ENCODE measurements at places on chromosomes 1 and 21.

GRCh38 chr1:60665311-60665710, 417.1 kb upstream of the NFIA start:
- DNase-seq: no peak

DNA sequence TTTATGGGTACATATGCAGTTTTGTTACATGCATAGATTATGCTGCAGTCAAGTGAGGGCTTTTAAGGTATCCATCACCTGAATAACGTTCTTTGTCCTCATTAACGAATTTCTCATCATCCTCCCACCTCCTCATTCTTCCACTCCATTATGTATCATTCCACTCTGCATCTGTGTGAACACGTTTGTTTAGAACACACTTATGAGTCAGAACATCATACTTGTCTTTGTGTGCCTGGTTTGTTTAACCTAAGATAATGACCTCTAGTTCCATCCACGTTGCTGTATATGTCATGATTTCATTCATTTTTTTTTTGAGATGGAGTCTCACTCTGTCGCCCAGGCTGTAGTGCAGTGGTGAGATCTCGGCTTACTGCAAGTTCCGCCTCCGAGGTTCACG, 6.7 kb upstream of the MPC2 start:
- no peak for DNase-seq

GRCh38 chr1:19450811-19451515, 34.4 kb downstream of the CAPZB start:
- DNase-seq: no peak

- no peak for DNase-seq
These were observed 214.3 kb downstream of the PTPRU start for GRCh38 chr1:29450591-29450990.

DNA sequence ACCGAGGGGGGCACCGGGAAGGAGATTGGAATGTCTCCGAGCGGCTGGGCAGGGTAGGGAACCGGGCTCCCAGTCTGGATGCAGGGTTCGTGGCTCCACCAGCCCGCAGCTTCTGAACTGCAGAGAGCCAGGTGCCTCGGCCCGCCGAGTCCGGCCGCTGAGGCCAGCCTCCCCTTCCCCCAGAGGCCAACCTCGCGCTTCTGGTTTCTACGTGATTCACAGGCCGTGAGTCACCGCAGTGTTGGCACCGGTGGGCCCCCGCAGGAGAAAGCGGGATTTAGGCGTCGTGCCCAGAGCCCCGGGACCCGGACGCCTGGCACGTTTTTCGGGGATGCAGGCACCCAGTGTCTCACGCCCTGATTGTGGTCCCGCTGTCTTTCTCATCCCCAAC, 458 bp downstream of the CRABP2 start:
- no peak for DNase-seq

DNA sequence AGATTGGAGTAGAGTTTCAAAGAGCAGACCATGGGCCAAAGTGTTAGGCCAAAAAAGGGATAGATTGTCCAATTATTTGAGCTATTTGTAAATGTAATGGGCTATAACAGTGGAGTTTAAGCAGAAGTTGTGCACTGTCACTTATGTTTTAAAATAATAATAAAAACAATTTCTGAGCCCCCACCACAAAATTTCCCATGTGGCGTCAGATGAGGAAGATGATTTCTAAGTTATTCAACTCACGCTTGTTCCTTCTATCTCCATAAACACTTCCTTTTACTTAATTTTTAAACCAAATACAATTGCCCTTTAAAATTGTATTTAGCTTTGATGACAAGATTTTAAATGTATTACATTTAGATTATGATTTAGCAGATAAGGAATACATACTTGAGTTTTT, 330.0 kb downstream of the PTPRC start:
- no peak for DNase-seq

GRCh38 chr1:32612189-32612881, 38.0 kb downstream of the ZBTB8OS start:
- DNase-seq: peak; percentile 10

DNA sequence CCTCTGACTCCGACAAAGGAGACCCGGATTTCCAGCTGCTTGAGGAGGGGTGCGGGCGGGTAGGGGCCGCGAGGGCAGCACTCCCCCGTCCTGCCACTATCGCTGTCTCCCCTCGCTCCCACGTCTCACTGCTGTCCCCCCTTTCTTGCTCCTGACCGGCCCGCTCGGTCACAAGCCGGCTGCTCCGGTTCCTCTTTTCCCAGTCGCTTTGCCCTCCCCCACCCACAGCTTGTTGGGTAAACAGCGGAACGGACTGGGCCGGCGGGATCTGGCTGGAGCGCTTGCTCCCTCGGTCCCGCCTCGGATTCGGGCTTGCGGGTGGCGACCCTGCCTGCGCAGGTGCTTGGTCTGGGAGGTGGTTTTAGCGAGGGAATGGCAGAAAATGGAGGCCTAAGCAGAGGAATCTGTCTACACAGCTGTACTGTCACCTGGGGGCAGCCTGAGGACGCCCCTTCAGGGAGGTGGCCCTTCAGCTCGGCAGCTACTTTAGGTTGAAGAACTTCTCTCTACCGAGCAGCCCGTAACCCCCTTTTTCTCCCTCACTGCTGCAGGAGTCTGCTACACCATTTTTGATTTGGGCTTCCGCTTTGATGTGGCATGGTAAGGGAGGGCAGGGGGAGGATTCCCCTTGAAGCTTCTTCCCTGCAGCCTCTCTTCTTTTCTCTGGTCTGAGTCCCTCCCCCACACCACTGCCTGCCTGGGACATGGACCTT, 645 bp downstream of the ATP6V0B start:
- no peak for DNase-seq

DNA sequence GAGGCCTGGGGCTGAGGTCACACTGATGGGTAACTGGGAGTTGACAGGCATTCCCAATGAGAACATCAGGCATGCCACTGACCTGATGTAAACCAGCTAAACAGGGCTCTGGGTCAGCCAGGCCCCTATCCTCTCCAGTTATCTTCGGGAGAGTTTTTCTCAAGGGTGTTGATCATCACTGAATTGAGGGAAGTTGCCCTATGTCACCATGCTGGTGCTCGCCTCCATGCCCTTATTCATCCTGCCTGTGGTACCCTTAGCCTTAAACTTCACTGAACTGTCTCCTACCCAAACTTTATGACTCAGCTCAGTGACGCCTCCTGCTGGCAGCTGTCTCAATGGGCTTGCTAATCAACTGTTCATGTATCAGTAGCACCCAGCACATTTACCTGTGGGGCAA, 80.7 kb upstream of the TNR start:
- no peak for DNase-seq

- DNase-seq: no peak
These were observed 265.1 kb upstream of the CAMK1G start for GRCh38 chr1:209318181-209319056.

GRCh38 chr1:2606396-2606880, 19.9 kb downstream of the PRXL2B start:
- DNase-seq: no peak

DNA sequence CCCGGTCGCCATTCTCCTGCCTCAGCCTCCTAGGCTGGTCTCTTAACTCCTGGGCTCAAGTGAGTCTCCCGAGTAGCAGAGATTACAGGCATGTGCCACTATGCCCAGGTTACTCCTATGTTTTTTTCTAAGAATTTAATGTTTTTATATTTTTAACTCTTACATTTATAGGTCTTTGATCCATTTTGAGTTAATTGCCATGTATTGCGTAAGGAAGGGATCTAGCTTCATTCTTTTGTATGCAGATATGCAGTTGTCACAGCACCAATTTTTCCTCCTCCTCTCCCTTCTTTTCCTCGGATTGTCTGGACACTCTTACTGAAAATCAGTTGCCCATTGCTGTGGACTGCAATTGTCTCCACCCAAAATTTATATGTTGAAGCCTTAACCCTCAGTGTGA, 11.5 kb downstream of the BTBD8 start:
- DNase-seq: no peak

DNA sequence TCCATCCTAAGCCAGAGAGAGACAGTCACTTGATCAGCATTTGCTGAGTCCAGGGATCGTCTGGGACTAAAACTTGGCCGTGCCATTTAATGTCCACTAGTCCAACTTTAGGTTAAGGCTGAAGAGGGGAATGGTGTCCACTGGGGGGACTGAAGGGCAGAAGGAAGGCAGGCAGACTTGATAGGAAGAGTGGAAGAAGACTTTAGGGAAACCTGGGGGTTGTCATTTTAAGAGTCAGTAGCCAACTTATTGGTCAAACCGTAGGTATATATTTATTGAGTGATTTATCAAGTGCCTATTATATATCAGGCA, 1.3 kb upstream of the LMOD1 start:
- no peak for DNase-seq

DNA sequence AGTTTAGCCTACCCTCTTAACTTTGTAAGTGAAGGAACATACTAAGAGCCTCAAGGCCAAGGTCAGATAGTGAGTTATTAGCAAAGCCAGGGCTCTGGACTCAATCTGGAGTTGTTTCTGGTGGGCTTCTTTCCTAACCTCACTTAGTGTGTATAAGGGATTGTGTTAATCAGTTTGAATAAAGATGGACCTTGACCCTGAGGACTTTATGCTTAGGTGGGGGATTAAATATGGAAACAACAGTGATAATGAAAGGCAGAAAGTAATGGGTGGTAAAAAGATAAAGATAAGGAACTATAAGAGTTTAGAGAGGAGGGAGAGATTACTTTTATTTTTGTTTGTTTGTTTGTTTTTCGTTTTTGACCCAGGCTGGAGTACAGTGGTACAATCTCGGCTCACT, 5.5 kb downstream of the RABGAP1L start:
- DNase-seq: no peak

DNA sequence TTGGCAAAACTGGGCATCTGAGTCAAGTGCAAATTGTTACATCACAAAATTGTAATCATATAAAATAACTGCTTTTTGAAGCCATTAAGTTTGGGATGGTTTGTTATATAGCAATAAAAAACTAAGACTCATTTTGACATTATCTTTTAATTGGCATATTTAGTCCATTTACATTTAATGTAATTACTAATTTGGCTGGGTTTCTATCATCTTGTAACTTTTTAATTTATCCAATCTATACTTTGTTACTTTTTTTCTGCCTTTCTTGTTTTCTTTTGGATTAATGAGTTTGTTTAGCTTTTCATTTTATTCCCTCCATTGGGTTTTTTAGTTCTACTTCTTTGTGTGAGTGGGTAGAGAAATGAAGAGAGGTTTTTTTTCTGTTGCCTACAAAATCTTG, 76.3 kb downstream of the DRAM2 start:
- DNase-seq: no peak

DNA sequence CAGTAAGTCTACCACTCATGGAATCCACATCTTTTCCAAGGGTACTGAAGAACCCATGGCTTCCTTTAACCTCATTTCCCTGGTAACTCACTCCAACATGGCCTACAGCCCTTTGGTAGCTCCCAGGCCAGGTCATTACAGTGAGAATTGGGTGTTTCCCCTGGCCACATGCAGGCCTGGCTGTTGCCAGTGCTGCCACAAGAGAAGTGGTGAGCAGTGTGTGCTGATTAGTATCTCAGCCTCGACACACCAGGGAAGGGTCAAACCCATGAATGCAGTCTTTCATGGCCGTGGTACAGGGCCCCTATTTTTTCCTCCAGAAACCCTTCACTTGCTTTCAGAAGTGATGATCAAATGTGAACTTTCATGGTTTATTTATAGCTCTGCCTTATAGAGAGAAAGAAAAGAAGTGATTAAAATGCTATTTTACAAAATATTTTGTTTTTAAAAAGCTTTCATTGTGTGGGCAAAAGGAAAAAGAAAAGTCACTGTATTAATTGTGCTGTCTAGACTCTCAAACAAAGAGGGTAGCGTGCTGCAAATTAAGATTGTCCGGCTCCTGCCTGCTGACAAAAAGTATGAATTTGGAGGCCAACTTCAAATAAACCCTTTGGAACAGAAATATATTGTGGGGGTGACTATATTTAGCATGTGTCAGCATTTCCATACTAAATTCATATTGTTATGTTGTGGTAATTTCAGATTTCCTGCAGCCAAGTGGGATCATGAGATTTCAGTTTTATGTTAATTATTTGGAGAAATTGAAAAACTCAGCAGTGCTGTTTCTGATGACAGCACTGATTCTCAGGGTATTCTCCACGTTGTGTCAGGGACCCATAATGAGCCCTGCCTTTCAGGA, 62.0 kb upstream of the HOOK1 start:
- no peak for DNase-seq

GRCh38 chr1:103945774-103946173, 196.1 kb downstream of the AMY1C start:
- no peak for DNase-seq

- DNase-seq: no peak
These were observed 4.5 kb upstream of the CSRP1 start for GRCh38 chr1:201511396-201511940.

- DNase-seq: no peak
These were observed 1754.2 kb downstream of the BRINP3 start for GRCh38 chr1:188723332-188724020.

DNA sequence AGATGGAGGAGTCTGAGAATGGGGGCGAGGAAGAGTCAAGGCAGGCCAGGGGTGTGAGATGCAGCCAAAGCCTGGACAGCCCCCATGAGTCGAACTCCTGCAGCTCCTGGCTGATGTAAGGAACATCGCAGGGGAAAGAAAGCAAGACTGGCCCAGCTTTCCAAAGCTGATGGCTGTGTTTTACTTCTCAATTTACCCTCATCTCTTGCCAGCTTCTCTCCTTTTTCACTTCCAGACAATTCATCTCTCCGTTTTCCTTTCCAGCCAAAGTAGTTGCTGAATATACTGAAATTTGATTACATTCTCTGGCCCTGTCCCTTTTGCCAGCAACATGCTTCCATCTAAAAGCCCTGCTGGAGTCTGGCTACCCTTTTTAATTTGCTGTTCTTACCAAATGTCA, 40.0 kb upstream of the UBE2U start:
- DNase-seq: no peak

DNA sequence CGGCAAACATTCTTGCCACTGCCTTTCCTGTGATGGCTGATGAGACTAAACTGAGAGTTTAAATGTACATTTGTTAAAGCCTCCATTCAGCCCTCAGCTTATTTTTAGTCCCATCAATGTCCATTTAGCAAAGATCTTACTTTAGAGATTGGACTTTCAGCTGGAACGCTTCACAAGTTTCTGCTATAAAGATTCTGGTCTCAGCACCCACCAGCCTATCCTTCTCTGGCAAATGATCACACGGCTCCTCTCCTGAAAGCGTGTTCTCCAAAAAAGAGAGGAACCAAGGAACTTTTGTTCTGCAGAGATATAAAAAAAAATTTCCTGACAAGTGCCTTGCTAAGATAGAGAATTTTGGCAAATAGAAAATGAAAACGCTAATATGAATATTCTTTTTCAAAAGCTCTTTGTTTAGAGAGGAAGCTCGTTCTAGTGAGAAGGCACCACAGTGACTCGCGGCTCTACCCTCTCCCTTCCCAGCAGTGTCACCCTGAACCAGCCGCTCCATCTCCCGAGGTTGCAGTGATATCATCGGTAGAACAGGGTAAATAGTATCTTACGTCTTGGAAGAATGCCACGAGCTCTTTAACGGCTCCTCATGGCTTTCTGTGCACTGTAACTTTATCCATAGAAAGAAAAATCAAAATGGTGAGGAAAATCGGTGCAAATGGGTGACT, 200.2 kb downstream of the APP start:
- no peak for DNase-seq

GRCh38 chr1:198904321-198904720, 265.5 kb downstream of the PTPRC start:
- DNase-seq: no peak

GRCh38 chr1:10647414-10648170, 148.9 kb downstream of the CASZ1 start:
- no peak for DNase-seq
